Tibial artery (tissue), 4 donors: ENCODE measurements at places on chromosomes 2 and 18.
A peak's percentile ranks its signal among the peaks of the same experiment; 100 is the strongest.

- no peak for DNase-seq
Observed at GRCh38 chr2:169330555-169331198, 31.7 kb downstream of the LRP2 start.

DNA sequence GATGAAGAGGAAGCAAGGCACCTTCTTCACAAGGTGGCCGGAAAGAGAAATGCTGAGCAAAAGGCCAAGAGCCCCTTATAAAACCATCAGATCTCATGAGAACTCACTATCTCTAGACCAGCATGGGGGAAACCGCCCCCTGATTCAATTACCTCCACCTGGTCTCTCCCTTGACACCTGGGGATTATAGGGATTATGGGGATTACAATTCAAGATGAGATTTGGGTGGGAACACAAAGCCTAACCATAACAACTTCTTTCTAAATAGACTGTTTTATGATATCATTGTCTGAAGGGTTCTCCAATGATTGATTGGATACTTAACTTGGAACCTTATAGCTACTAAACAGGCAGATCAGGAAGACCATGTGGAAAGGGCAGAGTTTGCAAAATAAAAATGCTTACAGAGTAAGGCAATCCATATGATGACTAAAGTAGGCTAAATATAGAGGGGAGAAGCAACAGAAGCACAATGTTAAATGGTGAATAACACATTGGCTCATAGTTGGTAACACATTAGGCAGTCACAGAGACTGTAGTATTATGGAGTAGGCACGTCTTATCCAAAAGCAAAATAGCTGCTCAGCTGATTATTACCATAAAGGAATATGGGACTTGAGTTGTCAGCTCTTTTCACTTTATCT, 179.0 kb downstream of the BARD1 start:
- DNase-seq = no peak

- no peak for DNase-seq
Observed at GRCh38 chr2:145874466-145874865, 1354.5 kb upstream of the ZEB2 start.

- peak; percentile 33 for DNase-seq
Observed at GRCh38 chr2:47344890-47345589, 57.9 kb upstream of the MSH2 start.

GRCh38 chr2:217160103-217160743, 300.4 kb upstream of the TNP1 start:
- no peak for DNase-seq
